Natural killer cell (primary cell): ENCODE measurements at places on chromosomes 4 and X.
A peak's percentile ranks its signal among the peaks of the same experiment; 100 is the strongest.

DNA sequence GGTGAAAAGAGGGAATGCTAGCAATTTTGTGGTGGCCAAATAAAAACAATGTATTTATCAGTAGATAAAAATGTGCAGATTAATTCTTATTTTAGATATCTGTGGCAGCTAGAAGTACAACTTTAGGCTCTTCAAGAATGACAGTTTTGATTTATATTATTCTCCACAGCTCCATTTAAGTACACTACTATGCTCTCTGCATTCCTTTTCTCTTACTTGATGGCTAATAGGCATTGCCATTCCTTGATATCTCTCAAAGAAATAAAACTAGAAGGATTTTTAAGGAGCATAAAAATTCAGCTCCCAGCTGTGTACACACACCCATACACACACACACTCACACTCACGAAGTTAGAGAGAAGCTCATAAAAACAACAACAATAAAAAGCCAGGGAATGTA is 59.4 kb upstream of the H2AZ1 start:
- DNase-seq: no peak

- no peak for DNase-seq
Measured at GRCh38 chrX:97234471-97235081, 350.9 kb downstream of the RPA4 start.

DNA sequence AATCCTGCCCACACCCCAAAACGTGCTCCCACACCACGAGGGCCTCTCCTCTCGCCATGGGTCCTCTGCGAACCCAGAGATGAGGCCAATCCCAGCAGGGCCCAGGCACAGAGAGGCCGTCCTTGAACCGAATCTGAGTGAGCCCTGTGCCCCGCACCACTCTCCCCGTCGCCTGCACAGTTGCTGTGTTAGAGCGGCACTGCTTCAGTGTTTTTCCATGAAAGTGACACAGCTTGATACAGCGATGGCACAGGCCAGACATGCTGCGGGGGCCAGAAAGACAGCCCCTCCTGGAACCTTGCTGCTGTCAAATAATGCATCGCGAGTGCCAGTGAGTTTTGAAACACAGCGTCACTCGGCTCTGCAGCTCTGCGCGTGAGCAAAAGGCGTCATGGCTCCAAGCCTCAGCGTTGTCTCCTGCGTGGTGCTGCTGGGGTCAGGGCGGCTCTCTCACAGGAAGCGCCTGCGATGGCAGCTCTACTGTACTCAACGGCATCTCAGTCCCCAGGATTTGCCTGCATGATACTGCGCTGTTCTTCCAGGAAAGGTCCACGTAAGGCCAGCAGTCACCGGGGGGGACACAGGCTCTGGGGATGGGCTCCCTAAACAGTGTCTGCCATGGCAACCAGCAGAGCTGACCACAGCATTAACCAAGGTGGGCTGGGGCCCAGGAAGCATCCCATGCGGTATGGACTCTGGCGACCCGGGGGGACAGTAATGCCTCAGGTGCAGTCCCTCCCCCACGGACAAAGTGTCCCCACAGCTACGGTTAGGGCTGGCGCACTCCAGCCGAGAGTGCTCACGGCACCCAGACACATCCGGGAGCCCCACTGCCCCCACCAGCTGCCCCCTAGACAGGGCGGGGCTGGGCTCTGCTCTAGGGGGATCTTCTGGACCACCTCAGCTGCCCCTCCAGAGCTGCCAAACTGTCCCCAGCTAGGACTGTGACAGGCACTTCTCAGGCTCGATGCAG is 63.1 kb downstream of the ACOX3 start:
- no peak for DNase-seq

GRCh38 chrX:141176586-141177451 is at the start of gene LDOC1:
Gene LDOC1, minus strand, starts transcription at chrX:141177129. Its CDS starts 108 bp downstream, at chrX:141177021.
- peak; percentile 46 for DNase-seq

DNA sequence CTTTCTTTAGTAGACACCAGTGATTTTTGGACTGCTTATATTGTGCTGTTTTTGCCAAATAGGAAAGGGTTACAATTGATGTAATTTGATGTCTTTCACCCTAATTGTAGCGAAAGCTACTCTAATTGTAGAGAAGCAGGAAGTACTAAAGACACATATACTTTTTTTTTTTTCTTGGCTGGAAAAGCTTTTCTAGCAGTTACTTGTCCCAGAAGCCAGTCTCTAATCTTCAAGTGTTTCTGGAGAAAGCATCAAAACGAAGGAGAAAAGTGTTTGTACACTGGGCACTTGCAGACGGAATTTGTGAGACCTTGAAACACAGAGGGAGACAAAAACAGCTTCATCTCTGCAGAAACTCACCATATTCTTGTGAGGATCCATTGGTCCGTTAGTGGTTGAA is 616.5 kb upstream of the LCORL start:
- no peak for DNase-seq

DNA sequence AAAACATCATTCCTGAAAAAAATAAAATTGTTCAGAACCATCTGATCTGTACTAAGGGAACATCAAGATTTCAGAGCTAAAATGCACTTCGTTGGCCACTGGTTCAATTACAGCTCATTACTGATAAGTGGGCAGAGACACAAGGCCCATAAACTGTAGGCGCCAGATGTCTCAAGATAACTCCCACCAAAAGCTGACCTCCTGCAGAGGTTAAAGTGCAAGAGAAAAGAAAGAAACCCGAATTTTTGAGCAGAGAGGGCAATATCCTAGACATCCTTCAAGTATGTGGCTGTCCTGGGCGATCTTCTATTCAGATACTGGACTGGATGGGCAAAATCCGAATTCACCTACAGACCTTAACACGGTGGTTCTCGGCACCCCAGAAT is 660 bp downstream of the GEMIN8 start:
- DNase-seq: no peak

DNA sequence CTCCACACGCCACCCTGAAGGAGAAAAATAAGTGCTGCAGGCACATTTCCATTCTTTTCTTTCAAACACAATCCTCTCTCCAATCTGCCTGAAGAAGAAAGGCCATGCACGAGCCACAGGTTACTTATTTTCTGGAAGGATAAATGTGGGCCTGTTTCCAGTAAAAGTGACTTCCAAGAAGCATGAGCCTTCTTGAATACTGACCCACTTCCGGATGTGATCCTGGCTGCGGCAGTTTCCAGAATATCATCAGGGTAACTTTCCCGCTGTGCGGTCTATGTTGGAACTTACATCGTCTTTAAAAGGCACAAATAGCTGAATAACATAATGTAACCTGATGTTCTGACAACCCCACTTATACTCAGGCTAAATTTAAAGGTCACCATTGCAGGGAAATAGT is 66.3 kb upstream of the TAPT1 start:
- no peak for DNase-seq

GRCh38 chr4:163610648-163611047 is 116.2 kb downstream of the TMA16 start:
- no peak for DNase-seq

- DNase-seq: no peak
Measured at GRCh38 chr4:123547216-123548165, 150.9 kb downstream of the SPRY1 start.

GRCh38 chr4:110002326-110002725 is 89.6 kb downstream of the EGF start:
- no peak for DNase-seq

DNA sequence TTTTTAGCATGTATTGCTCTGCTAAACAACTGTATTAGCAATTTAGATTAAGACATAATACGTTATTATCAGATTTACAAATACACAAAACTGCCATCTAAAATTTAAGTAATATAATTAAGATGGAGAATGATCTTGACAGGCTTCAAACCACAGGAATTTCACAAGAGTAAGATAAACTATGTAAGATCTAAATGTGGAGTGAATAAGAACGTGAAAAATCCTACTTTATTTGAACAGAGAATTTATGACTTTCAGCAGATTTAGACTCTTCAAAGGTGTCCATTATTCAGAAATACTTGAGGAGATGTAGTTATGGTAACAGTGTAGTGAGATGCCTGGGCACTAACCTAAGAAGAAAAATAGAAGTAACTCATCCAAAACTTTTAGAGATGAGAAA is 73.2 kb downstream of the SLC4A4 start:
- DNase-seq: no peak

DNA sequence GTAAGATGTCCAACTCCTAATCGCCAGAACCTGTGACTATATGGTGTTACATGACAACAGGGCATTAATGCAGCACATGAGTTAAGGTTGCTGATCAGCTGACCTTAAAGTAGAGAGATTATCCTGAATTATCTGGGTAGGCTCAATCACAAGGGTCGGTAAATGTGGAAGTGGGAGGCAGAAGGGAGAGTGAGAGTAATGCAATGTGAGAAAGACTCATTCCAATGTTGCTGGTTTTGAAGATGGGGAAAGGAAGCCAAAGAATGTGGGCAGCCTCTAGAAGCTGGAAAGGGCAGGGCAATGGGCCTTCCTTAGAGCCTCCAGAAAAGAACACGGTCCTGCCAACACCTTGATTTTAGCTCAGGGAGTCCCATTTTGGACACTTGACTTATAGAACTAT is 67.4 kb downstream of the STX18 start:
- no peak for DNase-seq
